ENCODE measurements at places on chromosomes 1 and 21.
A peak's percentile ranks its signal among the peaks of the same experiment; 100 is the strongest.

GRCh38 chr21:22871692-22872091 is 1873.5 kb downstream of the NCAM2 start:
- DNase-seq: no peak

- DNase-seq: no peak
Measured at GRCh38 chr1:1759456-1760344, 18.6 kb downstream of the NADK start.

DNA sequence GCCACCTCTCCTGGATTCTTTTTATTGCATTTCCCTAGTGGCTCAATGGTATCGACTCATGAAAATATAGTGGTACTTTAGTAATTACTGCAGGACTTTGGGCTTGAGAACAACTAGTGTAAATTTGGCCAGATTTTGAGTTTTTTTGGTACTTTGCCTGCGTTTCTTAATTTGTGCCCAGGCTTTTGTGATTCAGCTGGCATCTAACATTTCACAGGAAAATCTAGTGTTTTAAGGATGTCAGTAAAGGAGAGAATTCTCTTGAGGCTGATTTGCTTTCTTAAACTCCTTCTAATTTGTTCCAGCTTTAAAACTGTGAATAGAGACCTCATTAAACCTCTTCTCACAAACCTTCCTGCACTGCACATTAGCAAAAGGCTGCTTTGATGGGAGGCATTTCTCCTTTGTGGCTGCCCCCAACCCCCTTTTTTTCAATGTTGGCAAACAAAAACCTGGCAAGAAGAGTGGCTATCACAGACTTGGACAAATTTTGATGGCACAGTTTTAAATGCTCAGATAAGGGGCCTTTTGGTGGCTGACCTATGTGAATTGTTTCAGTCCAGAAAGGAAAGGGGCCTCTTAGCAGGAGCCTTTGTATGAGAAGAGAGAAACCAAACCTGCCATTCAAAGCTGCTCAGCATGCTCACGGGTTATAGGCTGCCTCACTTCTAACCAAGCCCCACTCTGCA is 113.4 kb upstream of the RAVER2 start:
- DNase-seq: no peak

GRCh38 chr1:202014915-202015661 is 4.7 kb downstream of the ELF3 start:
- DNase-seq: no peak

GRCh38 chr1:86703696-86704457 is 499 bp upstream of the SH3GLB1 start:
- DNase-seq: no peak

DNA sequence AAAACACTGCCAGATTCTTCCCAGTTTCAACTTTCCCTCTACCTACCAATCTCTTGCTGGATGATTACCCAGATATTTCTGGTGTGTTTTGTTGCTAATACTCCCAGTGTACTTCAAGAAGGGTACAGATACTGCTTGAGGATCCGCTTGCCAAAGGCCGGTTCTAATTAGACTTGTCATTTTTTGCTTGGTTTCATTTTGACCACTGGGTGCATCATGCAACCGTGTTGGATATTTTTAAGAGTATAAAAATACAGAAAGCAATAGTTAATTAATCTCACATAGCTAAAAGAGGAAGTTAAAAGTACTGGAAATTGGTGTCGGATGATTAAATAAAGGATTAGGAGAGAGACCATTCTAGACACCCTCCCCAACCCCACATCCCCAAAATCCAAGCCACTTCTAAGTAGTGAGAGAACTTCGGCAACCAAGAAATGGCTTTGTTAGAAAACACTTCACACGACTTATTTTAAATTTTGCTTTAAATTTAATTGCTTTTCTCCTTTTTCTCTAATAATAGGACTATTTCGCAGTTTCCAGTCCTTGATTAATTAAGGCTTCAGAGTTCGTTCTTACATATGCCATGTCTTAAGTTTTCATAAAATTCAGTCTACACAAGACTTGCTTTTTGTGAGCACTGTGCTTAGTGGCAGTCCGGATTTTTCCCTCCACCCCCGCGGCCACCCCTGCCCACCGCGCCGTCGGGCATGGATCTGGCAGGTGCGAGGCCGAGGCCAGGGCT is 2.5 kb upstream of the CDKN2C start:
- no peak for DNase-seq

GRCh38 chr1:2135941-2136340 is 58.6 kb downstream of the FAAP20 start:
- no peak for DNase-seq

DNA sequence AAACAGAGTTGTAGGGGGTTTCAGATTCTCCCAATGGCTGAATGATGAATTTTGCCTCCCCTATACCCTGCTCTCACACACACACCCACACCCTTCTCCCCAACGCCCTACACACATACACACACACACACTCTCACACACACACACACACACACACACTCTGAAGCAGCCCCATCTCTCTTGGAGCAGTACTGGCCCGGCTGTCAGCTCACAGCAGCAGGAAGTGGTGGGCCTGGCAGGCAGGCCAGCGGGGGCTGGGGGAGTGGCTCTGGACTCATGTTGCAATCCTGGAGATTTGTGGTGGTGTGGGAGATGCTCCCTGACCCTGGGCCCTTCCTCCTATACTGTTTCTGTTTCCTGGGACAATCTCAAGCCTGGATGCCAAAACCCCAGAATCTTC is 2.2 kb downstream of the IKBKE start:
- no peak for DNase-seq

DNA sequence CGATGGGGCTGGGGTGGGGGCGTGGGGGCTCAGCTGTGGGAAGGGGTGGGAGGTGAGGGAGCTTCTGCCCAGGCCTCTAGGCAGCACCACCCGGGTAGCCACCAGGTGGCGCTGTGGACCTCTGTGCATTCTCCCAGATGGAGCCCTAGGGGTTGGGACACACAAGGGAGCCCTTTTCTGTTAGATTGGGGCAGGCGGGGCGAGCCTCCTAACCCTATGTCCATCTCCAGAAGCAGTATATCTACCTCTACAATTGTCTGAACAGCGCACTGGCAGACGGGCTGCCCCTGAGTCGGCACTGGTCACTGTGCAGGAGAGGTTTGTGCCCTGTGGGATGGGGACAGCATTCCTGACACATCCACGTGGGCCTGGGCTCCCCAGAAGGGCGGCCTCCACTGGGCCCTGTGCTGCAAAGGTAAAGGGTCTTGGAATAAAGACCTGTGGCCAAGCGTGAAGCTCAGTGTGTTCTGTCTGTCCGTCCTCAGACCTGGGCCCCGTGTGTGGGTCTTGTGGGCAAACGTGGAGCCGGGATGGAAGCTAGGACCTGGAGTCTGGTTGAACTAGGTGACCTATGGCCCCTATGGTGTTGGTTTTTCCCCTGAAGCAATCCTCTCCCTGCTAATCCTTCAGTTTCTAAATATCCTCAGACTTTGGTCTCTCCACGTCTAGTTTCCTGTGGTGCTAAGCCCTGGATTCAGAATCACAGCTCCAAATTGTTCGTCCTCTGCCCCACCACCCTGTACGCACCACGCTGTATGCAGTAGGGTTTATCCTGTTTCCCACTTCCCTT is 4.4 kb upstream of the LGR6 start:
- peak; percentile 42 for DNase-seq

DNA sequence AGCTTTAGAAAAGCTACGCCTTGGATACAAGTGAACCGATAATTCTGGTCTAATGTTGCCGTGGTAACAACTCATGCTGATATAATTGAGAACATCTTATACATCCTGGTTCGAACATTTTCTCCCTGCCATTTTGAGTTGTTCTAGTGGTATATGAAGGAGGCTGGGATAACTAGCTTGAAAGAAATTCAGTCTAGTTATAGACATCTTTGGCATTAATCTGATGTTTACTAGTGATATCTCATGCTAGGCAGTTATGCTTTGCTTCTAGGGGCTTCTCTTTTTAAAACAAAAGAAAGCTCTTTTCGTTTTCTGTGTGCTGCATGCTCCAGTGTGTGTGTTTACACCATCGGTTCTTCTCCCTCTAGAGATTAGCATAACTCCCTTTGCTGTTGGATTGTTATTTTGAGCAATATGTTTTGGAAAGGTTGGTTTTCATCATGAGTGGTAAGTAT is 20.5 kb downstream of the PRKACB start:
- no peak for DNase-seq

- no peak for DNase-seq
Measured at GRCh38 chr1:23013657-23014056, 2.0 kb downstream of the TEX46 start.

GRCh38 chr21:16330082-16330907 is 600.5 kb downstream of the USP25 start:
- DNase-seq: no peak

- DNase-seq: no peak
Measured at GRCh38 chr1:173431304-173432045, 45.7 kb upstream of the PRDX6 start.

DNA sequence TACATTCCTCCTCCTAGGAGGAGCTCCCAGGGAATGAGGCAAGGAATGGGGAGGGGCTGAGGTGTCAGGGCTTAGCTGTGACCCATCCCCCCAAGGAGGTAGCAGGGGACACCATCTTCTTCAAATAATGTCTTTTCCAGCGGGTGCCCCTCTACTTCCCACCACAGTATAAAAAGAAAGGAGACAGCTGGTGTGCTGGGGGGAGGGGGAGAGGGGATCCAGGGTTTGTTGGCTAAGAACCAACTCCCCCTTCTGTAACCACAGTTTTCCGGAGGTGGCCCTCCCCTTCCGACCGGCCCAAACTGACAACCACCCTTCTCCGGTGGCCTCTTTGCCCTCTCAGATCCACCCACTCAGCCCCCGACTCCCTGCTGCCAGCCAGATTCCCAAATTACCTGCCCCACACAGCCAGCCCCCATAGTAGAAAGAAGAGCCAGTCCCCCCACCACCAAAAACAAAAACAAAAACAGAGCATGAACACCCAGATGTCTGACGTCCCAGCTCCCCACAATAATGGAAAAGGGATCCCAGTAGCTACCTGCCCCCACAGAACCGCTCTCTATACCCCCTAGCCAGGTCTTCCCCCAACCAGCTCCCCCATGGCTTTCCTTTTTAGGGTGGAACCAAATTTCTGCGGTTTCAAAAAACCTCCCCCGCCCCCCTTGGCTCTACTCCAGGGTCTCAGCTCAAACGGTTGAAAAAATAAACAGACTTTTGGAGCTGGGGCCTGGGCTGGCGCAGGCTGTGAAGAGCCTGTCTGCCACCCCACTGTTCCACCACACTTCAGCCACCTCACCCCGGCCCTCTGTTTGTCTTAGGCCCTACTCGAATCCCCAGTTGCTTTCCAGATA is 2.1 kb downstream of the ARHGEF2 start:
- peak; percentile 23 for DNase-seq

DNA sequence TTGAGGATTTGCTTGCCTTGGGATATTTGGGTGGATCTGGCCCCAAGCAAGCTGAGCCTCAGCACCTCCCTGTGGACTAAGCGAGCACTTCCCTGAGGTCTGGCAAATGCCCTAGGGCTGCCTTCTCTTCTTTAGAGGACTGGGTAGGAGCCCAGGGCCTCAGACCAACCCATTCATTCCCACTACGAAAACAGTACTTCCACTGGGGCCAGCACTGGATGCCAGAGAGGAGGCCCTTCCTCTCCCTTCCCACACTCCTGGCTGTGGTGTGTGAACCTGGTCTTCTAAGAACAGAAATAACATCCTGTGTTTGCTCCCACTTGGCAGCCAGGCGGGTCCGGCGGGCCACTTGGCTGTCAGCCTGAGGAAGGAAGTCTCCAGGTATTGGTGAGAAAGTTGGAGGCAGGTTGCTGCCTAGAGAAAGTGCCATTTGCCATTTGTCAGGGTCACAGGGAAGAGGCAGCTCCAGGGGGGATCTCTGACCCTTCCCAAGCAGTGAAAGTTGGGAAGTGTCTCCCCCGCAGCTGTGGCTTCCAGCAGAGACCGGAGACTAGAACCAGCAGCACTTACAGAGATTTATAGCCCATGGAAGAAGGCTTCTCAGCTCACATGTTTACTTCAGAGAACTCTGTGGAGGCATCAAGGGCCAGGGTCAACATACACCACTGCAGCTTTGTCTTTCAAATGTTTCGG is 323.5 kb downstream of the SIPA1L2 start:
- no peak for DNase-seq

- DNase-seq: no peak
Measured at GRCh38 chr1:154807048-154807591, 63.0 kb downstream of the KCNN3 start.

DNA sequence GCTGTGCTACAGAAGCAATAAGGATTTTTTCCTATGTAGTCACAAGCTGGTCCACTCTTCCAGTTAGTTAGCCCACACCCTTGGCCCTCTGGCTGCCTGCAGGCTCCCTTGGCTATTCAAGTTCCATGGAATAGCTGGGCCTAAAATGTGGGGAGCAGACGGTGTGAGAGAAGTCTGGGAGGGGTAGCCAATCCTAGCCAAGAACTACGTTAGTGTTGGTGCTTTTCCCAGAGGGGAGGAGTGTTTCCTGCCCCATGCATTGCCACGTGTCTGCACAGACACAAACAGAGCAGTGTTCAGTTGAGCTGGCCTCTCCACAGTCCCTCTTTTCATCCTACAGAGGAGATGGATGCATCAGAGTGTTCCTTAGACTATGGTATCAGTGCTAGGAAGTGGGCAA is 59.0 kb upstream of the IPO9 start:
- DNase-seq: no peak

GRCh38 chr1:209761011-209761635 is 5.3 kb downstream of the TRAF3IP3 start:
- no peak for DNase-seq

DNA sequence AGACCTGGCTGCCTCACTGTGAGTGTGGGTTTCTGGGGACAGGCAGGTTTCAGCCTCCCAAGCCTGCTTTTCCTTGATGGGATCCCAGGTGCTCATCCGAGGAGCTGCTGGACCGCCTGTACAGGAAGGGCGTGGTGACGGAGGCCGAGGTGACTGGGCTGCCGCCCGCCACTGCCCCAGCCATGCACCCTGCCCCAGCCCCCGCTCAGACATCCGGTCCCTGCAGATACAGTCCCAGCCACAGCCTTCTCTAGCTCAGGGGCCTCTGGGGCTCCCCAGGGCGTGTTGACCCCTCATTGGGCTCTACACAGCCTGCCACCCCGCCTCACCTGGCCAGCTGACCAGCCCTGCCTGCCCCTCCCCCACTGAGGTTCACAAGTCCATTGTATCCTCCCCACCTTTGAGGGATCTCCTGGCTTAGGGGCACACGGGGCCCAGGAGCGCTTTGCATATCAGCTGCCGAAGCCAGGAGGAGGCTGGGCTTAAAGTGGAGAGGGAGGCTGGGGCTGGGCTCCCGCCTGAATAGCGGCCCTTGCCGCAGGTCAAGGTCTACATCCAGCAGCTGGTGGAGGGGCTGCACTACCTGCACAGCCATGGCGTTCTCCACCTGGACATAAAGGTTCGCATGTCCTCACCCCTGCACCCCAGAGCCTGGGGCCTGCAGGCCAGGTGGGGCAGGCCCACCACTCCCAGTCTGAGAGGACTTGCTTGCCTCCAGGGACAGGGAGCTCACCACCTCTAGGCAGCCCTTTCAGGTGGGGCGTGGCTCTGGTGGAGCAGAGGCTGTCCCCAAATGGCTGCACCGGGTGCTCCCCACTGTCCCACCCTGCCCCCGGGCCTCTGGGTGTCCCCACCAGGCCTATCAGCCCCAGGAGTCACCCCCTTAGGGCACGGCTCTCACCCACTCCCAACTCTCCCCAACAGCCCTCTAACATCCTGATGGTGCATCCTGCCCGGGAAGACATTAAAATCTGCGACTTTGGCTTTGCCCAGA is 38.5 kb downstream of the TRIM11 start:
- DNase-seq: no peak
